Right cardiac atrium (tissue), 5 donors: ENCODE measurements at places on chromosomes 7 and 10. TPM values are rescaled to one million over a fixed set of nuclear protein-coding genes. Genes with fewer than 3 reads are reported as not detected.

DNA sequence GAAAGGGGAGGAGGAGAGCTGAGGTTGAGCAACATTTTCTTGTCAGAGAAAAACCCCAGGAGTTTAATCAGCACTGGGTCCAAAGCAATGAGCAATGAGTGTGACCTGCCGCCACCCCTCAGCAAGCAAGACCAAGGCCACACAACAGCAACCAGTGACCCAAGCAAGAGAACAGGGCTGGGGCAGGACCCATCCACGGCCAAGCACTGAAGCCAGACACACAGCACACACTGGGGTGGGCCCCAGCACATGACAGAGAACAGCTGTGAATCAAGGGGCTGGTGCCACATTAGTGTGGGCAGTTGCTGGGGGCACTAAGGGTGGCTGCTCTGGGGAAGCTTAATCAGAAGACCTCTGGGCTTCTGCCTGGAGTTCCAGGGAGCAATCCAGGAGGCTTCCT is 16.2 kb downstream of the TMEM72 start:
- DNase-seq = peak; percentile 64

GIMAP5 gene
- 11.8 TPM for total RNA-seq

GRCh38 chr7:93011351-93012294 is 106.2 kb downstream of the SAMD9 start:
- DNase-seq = no peak

DNA sequence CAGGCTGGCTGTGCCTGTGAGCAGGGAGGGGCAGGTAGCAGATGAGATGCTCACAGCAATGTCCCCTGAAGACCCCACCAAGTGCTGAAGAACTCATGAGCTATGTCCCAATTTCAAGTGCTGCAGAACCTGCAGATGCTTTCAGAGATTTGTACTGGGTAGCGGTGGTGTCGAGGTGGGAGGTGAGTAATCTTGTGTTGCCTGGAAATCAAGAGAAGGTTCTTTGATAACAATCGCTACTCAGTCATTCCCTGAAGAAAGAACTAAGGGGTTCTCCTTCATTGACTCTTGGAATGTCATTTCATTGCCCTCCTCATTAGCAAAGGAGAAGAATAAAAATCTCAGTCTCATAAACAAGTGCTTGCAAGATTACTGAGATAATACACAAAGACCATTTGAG is 246.4 kb downstream of the EMX2 start:
- no peak for DNase-seq
